ENCODE measurements at places on chromosomes 1 and 21.
A peak's percentile ranks its signal among the peaks of the same experiment; 100 is the strongest.

DNA sequence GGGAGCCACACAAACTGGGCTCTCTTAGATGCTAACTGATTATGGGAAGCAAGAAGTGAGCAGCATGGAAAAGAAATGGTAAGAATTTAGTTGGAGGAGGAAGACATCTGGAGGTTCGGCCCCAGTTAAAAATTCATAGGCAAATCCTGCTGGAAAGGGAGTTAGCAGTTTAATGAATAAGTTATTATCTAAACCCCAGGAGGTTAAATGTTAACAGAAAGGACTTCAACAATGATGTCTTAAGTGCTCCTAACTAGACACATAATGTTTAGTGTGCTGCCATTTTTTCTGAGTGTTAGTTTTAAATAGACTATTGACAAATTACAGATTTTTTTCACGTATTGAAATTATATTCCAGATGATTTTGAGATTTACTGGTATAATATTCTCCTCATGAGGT lies 1265.3 kb upstream of the ADGRL2 start:
- DNase-seq, result no peak

GRCh38 chr1:94926126-94926914 lies 590 bp downstream of the CNN3 start:
- DNase-seq, result no peak

GRCh38 chr1:15409388-15410222 lies at the start of gene EFHD2:
Gene EFHD2, plus strand, starts transcription at chr1:15409888. Its CDS starts 84 bp downstream, at chr1:15409972.
- DNase-seq, result peak; percentile 98

- no peak for DNase-seq
Measured at GRCh38 chr1:192002063-192002462, 156.2 kb upstream of the RGS18 start.

- DNase-seq, result no peak
Measured at GRCh38 chr1:182978151-182978853, 25.3 kb upstream of the SHCBP1L start.

GRCh38 chr1:206102292-206102936 lies 14.8 kb downstream of the AVPR1B start:
- no peak for DNase-seq

GRCh38 chr1:150420560-150421265 lies 56.8 kb downstream of the RPRD2 start:
- no peak for DNase-seq

GRCh38 chr1:111981871-111982270 lies 7.6 kb downstream of the KCND3 start:
- DNase-seq, result no peak

- peak; percentile 12 for DNase-seq
Measured at GRCh38 chr1:153357076-153357852, 390 bp upstream of the S100A9 start.

DNA sequence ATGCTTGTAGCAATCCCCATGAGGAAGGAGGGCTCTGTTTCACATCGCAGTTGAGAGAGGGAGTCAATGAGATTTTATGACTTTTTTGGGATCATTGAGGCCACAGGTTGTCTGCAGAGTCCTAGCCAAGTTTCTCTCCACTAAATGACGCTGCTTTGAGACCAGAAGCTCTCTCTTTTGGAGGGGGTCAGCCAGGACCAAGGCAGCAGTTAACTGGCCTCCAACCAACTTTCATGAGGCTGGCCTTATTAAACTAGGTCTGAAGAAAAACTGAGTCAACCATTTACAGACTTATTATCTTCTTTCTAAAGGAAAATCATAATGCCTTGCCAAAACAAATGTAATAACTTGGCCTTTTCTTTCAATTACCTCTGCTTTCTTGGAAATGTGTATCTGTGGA lies 8.6 kb downstream of the WLS start:
- no peak for DNase-seq

GRCh38 chr1:166638137-166638536 lies 201.1 kb upstream of the POGK start:
- DNase-seq, result no peak
